ENCODE measurements at places on chromosomes 7 and 10.

DNA sequence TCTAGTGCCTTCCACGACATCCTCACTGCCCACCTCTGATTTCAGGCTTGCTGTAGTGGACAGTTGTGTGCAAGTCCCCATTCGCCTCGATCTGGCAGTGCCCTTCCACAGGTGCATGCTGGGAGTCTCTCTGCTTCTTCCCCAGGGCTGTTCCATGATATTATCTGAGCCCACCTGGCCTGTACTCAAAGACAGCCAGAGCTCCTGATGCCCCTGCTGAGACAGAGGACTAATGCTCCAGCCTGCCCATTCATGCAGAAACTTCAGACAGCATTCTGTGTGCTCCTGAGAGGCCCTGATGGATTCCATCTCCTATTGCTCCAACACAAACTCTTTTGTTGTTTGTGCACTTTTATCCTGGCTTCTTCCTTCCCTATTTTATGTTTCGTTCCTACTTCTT lies 164.8 kb upstream of the PRSS58 start:
- DNase-seq: no peak

DNA sequence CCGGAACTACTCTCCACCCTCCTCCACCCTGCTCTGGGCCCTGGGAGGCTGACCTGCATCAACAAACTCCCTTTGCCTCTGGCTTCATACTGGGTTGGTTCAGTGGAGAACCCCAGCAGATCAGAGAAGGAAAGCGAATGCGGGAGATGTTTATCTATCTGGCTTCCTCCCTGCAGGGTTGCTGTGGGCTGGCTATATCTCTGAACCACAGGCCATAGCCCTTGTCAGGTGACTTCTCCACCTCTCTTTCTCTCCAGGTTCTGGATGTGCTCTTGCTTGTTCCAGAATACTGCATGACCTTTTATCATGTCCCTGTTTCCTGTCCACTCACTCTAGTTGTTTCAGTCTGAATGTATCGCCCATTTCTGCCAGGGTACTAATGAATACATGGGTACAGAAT lies 51.7 kb upstream of the IFRD1 start:
- no peak for DNase-seq

GRCh38 chr7:6031567-6031966 lies 391 bp downstream of the ANKRD61 start:
- DNase-seq: no peak

DNA sequence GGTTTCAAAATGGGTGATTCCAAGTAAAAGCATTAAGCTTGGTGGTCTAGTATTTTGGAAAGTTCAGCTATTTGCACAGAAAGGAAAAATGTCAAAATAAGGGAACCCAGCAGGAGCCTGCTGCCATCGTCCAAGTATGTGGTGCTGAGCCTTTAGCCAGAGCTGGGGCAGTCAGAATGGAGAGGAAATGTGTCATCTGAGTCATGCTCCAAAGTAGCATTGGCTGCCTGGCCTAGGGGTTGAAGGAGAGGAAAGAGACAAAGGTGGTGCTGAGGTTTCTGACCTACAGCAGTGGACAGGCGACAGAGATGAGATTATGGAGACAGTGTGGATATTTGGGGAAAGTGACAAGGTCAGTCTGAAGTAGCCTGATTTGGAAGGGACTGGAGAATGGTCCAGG lies 103.9 kb downstream of the PLCE1 start:
- no peak for DNase-seq

- DNase-seq: no peak
These were observed 353.4 kb downstream of the FGFR2 start for GRCh38 chr10:121244818-121245217.

GRCh38 chr10:73131301-73131700 lies 21.0 kb downstream of the NUDT13 start:
- DNase-seq: no peak

DNA sequence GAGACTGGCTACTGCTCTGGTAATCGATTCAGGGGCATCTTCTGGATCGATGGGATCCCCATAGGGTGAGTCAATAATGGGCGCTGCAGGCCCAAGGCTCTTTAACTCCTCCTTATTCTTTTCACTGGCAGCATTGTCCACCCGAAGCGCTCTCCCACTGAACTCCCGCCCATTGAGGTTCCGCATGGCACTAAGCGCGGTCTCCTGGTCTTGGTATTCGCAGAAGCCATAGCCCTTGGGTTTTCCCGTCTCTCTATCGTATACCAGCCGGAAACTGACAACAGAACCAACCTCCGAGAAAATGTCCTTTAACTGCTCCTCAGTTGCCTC lies 285 bp downstream of the CSTF2T start:
- DNase-seq: no peak

- DNase-seq: no peak
These were observed 48.4 kb downstream of the TFAM start for GRCh38 chr10:58433571-58433970.

- DNase-seq: no peak
These were observed 425.0 kb upstream of the ETV1 start for GRCh38 chr7:14414274-14414986.

- DNase-seq: peak; percentile 69
These were observed 86.8 kb downstream of the SORBS1 start for GRCh38 chr10:95474228-95475002.

DNA sequence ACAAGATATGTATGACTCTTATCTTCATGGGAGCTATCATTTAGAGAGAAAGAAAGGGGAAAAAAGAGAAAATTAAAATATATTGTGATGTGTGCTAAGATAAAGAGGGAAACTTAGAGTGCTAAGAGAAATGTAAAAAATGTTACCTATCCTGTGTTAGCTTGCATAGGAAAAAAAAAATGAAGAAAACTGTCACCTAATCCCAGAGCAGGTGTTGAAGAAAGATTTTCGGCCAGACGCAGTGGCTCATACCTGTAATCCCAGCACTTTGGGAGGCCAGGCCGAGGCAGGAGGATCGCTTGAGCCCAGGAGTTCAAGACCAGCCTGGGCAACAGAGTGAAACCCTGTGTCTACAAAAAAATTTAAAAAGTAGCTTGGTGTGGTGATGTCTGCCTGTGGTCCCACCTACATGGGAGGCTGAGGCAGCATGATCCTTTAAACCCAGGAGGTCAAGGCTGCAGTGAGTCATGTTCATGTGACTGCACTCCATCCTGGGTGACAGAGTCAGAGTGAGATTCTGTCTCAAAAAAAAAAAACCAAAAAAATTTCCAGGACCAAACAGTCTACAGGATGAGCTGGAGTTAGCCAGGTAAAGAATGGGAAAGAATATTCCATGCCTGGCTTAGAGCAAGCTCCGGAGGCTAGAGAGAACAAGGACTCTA lies 2.4 kb upstream of the MKLN1 start:
- DNase-seq: no peak

All from fibroblast of pulmonary artery (primary cell).